Mesenteric fat pad (tissue), 1 donor: ENCODE measurements at places on chromosomes 6 and 20. TPM values are rescaled to one million over a fixed set of nuclear protein-coding genes. Genes with fewer than 3 reads are reported as not detected.

MEP1A gene
- total RNA-seq = 0.35 TPM

PRSS35 gene
- total RNA-seq = 0.26 TPM

DNA sequence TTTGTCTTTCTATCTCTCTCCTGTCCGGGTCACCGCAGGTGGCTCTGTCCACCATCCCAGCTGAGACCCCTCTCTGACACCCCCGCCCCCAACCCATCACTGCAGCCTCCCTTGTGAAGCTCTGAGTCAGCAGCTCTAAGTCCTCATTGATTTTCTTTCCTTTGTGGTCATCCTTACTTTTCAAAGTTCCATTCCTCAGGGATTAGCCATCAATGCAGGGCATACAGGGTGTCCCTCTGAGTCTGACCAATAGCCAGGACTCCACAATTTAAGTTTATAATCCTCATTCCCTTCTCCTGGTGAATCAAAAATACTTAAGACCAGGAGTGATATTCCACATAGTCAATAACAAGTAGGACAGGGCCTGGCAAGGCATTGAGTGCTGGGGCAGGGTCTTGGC lies 333.3 kb upstream of the CNR1 start:
- no peak for DNase-seq

DNA sequence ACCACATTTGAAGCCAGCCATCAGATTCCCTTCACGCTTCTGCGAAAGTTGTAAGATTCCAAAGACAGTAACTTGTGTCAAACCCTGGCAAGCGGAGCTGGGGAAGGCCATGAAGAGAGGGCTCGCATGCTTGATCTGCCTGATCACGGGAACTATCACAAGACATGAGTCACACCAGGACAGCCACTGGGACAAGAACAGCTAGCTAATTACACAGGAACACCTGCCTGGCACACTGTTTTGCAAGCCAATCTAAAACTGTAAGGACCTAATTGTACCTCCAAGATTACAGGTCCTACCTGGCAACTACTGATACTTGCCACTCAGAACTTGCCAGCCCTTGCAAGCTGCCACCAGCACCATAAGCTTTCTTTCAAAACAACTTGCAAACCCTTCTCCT lies 289.3 kb downstream of the KIF16B start:
- DNase-seq = no peak

- DNase-seq = peak; percentile 35
Measured at GRCh38 chr20:53778041-53778516, 184.4 kb upstream of the ZNF217 start.

- DNase-seq = no peak
Measured at GRCh38 chr6:27139756-27140579, 107.5 kb upstream of the PRSS16 start.

GRCh38 chr6:8881663-8882062 lies 446.3 kb upstream of the SLC35B3 start:
- no peak for DNase-seq

DNA sequence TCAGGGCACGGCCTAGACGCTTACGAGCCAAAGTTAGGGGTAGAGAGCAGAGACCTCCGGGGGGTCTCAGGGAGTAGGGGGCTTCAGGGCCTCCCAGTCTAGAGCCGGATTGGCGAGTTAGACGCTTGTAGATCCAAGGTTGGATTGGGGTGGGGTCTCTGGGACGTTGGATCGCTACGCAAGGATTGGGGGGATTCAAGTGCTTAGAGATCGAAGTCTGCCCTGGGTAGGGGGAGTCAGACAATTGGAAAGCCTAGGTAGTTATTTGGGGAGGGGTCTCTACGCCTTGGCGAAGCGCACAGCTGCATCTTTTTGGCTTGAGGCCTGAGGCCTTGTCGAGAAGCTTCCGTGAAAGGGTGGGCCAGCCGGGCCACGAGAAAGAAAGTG lies 469 bp downstream of the STX16 start:
- DNase-seq = no peak

DNA sequence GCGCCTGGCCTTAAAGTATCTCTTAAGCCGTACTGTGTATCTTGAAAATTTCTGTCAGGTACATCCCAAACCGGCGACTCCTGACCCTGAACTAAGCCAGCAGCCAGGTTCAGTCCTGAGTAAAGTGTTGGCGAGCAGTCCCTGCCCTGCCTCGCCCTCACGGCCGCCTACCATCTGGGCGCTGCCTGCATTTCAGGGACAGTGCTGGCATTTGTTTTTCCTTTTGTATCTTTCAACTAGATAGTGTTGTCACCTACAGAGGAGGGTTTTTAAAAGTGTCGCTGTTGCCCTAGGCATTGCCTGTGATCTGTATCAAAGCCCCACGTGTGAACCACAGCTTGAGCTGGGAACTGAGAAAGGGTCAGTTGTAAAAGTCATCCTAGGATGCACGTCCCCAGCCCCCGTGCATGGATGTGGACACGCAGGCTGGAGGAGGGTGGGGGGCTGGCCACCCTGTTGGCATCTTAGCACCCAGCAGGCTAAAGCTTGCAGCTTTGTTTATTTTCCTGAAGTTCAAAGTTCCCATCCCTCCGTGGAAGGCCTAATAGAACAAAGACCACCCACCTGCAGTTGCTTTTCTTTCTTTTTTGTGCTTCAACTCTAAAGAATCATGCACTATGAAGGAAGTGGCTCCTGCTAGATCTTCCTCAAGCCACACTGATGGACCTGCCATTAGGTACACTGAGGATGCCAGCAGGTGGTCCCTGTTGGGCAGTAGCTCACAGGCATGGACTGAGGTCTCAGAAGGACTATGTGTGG lies 136.8 kb downstream of the ZDHHC14 start:
- DNase-seq = peak; percentile 67

GRCh38 chr6:89409461-89410035 lies 2.5 kb downstream of the RRAGD start:
- no peak for DNase-seq

DNA sequence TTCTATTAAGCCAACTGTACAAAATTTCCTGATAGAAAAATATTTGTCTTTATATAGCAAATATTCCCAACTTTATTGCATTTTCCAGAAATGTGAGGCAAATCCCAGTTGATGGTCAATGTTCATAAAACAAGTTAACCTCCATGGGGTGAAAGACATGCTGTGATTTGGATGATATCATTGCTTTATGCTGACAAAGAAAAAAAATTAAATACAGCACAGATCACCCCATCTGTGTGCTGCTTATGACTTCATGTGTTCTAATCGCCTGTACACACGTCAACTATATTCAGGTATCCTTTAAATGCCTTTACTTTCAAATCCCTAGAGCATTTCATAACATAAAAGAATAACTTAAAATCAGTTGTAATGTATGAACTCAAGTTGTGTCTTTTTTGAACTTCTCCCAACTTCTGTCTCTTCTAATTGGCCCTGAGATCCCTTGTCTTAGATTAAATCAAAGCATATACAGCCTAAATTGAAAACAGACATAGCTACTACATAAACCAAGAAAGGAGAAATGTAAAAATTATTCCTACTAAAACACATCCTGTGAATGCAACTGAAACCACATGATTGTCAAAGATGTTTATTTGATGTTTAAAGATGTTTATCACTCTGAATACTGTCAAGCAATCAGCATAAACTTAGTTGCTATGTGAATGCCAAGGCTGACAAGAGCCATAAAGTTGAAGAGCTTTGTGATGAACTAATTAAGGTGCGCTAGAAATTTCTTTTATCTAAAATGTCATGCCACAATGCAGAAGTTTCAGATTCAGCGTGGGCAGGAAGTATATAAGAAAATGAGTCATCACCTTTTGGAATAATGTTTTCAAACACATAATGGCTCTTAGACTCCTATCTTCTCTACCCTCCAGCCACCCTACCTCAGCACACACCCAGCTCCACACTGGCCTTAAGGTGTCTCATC lies 68.7 kb downstream of the FILIP1 start:
- DNase-seq = no peak

GRCh38 chr20:54706581-54706980 lies 231.2 kb downstream of the DOK5 start:
- no peak for DNase-seq

GRCh38 chr6:82589509-82590206 lies 226.0 kb downstream of the TPBG start:
- no peak for DNase-seq

- DNase-seq = no peak
Measured at GRCh38 chr6:110933912-110934311, 24.6 kb upstream of the GTF3C6 start.

GRCh38 chr6:32109114-32109764 lies at the start of gene TNXB:
TSS of gene TNXB (minus strand) at chr6:32109338. CDS start at chr6:32098198, 11,140 bp downstream.
- no peak for DNase-seq
